Astrocyte of the spinal cord (primary cell): ENCODE measurements at places on chromosomes 7 and 10.
A peak's percentile ranks its signal among the peaks of the same experiment; 100 is the strongest.

DNA sequence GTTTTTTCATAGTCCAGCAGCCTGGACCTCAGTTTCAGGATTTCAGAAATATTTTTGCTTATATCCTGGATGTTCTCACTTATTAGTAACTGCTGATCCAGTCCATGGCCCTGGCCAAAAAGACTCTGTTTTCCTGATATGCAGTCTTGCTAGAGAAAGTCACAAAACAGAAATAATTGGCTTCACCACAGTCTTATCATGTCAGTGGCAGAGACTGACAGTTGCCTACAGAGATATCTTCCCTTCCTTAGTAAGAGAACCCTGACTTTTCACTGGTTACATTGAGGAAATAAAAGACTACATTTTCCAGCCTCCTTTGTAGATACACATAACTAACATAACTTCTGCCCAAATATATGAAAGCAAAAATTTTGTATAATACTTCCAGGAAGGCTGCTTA, 56.6 kb downstream of the AHR start:
- no peak for DNase-seq

GRCh38 chr7:106715730-106716129, 54.8 kb upstream of the CCDC71L start:
- DNase-seq: no peak

- DNase-seq: no peak
These were observed 246.0 kb downstream of the TSPAN12 start for GRCh38 chr7:120611975-120612374.

GRCh38 chr7:139441961-139442360, 41.5 kb downstream of the KLRG2 start:
- DNase-seq: no peak

GRCh38 chr7:10315881-10316280, 657.8 kb upstream of the PHF14 start:
- DNase-seq: no peak

DNA sequence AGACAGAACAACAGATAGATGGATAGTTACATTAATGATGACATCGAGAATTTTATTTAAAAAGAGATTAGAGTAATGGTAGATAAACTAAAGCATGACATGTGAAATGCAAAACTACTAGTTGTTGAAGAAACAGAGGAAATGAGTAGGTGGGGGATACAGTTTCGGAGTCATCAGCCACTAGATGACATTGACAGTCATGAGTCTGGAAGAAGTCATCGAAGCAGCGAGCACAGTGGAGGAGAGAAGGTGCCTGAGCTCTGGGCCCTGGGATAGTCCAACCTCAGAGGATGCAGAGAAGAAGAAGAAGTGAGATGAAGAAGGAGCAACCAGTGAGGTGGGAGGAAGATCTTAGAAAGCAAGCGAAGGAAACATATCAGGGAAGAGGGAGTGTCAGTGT, 20.2 kb upstream of the SEC61A2 start:
- no peak for DNase-seq

DNA sequence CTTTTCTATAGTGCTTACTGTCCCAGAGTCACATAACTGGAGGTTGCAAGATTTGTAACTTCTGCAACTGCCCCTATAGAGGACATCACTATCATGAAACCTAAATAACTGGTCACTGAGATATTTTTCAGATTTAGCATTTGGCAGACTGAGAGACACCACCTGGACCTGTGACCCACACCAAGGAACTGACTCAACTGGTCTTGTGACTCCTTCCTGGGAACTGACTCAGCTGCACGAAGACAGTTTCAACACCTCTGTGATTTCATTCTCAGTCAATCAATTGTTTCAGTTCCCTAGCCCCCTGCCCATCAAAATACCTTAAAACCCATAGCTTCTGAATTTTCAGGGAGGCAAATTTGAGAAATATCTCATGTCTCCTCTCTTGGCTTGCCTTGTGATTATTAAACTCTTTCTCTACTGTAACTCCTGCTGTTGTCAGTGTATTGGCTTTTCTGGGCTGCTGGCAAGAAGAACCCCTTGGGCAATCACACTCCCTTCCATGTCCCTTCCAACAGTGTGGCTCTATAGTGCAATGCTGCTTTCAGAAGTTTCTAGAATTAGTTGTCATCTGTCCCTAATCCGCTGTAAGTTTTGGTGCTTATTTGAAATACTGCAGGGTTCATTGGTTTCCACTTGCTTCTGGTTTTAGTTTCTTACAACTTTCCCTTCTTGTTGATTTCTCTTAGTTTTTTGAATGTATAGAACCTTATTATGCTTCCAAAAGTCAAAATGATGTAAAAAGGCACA, 127.8 kb upstream of the ADCY1 start:
- no peak for DNase-seq

- peak; percentile 26 for DNase-seq
These were observed 39.7 kb upstream of the TEX47 start for GRCh38 chr7:88835147-88835728.

- peak; percentile 73 for DNase-seq
These were observed 15.3 kb downstream of the SFRP4 start for GRCh38 chr7:37901236-37901827.

GRCh38 chr10:74078037-74078436, 72.6 kb downstream of the AP3M1 start:
- DNase-seq: peak; percentile 77

GRCh38 chr7:122544463-122544862, 154.5 kb downstream of the RNF133 start:
- DNase-seq: no peak

DNA sequence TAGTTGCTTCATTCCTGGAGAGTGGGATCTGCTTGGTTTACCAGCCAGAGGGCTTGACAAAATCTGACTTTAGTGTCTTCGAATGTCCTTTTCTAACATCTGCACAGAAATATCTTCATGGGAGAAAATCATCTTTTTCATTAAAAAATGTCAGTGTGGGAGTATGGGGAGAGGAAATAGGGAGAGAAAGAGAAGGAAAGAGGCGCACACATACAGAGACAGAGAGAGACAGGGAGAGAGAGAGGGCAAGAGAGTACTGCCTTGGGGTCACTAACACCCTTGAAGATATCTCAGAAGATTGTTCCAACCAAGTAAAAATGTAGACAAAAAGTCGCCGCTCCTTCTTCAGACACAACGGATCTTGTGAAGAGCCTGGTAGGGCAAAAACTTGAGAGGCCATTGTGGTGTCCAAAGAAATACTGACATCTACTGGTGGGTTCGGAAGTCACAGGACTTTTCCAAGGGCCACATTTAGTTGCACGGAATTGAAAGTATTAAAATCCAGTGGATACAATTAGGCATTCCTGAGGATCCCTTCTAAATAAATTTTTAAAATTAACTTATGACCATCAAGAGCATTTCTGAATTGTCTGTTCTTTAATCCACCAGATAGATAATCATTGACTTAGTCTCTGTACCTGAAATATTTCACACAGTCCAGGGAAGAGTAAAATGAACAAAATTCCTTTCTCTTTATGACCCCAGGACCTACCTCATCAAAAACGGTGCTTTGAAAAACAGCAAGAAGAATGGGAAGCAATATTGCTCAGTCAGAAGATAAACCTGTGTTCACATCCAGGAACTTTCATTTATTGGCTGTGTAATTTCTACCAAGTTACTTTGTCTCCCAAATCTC, 29.7 kb downstream of the VIM start:
- DNase-seq: peak; percentile 79

GRCh38 chr10:31509989-31510388, 191.0 kb downstream of the ZEB1 start:
- DNase-seq: no peak

DNA sequence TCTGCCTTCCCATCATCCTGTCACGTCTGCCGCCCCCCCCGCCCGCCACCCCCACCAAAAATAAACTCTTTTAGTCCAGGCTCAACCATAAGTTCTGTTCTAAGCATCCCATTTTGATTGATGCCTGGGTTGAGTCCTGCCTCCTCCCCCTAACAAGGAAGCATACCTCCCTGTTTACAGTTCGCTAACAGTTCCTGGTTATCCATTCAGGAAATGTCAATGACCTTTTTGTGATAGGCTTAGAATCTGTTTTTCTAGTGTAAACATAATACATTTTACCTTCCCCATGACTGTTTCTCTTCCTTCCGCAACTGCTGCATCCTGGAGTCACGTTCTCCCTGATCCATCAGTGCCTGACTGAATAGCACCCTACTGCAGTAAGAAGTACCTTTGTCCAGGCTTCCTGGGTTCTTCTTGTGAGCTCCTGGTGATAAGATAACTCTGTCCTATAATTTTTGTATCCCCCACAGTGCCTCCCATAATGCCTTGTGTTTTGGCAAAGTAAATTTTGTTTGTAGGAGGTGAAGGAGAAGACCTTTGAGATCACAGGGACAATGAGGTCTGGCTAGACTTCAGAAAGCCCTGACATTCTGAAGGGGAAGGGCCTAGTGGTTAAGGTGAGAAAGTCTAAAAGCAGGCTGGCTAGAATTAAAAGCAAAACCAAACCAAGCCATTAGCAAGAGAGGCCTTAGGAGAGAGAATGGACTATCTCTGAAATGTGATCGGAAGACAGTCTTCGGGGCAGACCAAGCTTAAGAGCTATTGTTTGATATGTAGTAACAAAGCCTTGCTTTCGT, 7.3 kb downstream of the AGFG2 start:
- no peak for DNase-seq

DNA sequence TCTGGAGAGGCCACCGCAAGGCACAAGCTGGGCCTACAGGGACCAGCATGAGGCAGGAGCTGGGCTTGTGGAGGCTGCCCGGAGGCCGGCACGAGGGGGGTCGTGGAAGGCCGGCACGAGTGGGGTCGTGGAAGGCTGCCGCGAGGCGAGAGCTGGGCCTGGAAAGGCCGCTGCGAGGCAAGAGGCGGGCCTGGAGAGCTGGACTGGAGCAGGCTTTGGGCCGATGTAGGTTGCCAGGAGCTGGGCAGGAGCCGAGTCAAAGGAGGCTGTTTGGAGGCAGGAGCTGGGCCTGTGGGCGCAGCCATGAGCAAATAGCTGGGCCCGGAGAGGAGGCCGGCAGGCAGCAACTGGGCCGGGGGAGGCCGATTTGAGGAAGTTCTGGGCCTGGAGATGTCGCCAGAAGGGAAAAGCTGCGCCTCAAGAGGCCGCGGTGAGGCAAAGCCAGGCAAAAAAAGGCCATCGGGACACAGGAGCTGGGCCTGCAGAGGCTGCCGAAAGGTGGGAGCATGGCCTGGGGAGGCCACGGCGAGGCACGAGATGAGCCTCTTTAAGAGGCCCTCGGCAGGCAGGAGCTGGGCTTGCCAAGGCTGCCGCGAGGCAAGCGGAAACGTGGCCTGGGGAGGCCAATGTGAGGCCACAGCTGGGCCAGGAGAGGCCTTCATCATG, 26.5 kb downstream of the MDH2 start:
- DNase-seq: no peak

- no peak for DNase-seq
These were observed 241.2 kb downstream of the CCDC7 start for GRCh38 chr10:32687116-32687515.

DNA sequence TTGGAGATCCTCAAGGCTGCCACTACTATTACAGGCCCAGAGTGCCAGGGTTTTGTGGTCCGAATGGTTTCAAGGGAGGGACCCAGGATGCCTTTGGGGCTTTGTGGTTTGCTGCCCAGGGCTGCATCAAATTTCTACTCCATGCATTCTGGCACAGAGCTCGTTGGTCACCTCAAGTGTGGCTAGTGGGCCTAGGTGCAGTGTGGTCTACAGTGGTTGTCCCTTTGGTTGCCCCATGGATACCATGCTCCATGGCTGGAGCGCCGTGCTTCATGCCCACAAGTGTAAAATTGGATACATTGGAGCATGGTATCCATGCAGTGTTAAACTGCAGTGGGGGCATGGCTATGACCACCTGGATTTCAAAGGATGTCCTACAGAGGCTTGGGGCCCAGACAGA, 5.4 kb upstream of the PRF1 start:
- DNase-seq: no peak

DNA sequence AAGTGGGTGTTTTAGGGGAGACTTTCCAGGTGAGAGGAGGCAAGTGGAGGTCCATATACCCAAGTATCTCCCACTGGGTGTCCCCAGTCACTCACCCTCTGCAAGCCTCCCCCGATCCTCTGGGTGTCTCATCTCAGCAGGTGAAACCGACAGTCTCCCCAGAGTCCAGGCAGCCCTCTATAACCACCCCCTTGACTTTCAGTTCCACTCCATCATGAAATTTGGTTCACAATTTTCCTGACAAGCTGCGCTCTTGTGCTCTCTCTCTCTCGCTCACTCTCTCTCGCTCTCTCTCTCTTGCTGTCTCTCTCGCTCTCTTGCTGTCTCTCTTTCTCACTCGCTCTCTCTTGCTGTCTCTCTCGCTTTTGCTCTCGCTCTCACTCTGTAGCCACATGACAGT, 8.1 kb upstream of the RABGEF1 start:
- no peak for DNase-seq

DNA sequence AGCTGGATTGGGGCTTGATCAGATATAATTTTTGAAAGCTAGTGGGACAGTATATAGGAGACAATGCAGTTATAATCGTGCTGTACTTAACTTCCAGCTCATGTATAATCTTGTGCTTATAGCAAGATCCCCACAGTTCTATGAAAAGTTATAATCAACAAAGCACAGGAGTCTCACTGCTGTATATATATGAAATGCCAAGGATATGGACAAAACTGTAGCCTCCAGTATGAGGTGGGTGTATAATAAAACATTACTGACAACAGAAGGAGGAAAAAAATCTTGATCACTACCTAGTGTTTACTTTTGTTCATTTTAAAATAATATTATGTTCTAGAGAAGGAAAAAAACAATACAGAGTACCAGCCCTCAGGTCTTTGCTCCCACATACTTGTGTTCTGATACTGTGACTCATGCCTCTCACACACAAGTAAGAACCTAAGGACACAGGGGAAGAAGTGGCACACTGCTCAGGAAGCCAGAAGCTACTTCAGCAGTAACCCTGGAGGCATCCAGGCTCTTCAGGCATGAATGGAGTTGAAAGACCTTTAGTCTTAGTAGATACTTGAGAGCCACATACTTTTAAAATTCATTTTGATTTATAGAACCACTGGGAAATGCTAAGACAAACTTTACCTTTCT, 265.7 kb upstream of the IMMP2L start:
- DNase-seq: peak; percentile 55

DNA sequence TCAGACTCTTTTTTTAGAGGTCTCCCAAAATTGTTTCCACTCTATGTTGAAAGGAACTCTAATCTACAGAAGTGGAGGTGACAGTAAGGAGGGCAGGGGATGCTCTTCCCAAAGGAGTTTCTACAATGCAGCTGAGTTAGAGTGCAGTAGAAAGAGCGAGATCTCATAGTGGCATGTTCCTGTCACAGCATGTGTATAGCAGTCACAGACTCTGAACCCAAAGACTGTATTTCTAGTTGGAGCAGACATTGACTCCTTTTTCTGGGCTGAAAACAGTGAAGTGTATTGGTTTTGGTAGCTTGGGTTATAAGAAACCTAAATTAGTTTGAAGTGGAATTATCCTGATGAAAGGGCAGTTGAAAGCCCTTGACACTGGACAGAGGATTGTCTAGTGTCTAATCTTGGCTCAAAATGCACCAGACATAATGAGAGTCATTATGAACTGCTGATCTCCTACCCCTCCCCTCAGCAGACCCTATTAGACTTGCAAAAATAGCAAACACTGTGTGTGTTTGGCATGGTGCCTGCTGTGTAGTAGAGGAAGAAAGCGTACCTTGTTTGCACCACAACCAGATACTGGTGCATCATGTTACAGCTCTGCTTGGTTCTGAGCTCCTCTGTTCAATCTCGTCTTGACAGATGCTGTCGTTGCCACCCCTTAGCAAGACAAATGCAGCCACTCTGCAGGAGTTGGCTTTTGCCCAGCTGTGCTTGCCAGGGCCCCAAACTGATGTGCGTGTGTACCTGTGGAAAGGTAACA, 336.0 kb downstream of the AUTS2 start:
- DNase-seq: no peak

- DNase-seq: no peak
These were observed 34.9 kb upstream of the CALD1 start for GRCh38 chr7:134744569-134744968.

GRCh38 chr10:133258066-133258817, 18.4 kb downstream of the ADAM8 start:
- no peak for DNase-seq
